Esophagus mucosa (tissue), 1 donor: ENCODE measurements at places on chromosomes 16 and 17.

GRCh38 chr16:66549284-66550131 is at the start of gene TK2:
TSS of gene TK2 (minus strand) at chr16:66550122. CDS start at chr16:66550061, 61 bp downstream.
- ATAC-seq: peak; percentile 46

DNA sequence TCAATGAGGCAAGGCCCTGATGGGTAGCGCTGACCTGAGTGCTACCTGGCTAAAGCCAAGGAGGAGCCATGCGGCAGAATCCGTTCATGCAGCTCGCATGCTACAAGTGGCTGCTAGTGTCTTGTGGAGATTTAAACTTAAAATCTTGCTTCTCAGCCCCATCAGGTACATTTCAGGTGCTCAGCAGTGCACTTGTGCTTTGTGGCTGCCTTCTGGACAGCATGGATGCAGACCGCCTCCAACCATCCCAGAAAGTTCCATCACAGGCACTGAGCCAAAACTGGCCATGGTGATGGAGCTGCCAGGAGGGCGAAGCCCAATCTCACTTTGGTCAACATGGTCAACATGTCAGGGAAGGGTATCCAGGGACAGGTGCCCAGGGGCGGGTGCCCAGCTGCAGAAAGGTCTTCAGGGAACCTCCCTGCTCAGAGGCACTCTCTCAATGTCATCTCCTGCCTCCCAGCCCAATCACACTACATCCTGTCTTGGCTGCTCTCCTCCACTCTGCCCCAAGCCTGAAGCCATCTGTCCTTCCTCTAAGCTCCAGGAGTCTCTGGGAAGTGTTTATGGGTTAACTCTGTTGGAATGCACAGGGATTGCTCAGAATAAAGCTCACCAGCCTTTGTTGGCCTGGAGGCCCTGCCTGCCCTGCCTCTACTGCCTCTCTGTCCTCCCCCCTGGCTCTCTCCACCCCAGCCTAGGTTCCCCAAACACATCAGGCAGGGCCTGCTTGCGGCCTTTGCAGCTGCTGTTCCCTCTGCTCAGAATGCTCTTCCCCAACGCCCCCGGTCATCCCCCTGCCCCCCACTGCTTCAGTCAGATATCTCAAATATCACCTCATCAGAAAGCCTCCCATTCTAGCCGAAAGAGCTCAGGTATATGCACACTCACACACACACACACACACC is 18.3 kb upstream of the TNFRSF13B start:
- ATAC-seq: no peak

DNA sequence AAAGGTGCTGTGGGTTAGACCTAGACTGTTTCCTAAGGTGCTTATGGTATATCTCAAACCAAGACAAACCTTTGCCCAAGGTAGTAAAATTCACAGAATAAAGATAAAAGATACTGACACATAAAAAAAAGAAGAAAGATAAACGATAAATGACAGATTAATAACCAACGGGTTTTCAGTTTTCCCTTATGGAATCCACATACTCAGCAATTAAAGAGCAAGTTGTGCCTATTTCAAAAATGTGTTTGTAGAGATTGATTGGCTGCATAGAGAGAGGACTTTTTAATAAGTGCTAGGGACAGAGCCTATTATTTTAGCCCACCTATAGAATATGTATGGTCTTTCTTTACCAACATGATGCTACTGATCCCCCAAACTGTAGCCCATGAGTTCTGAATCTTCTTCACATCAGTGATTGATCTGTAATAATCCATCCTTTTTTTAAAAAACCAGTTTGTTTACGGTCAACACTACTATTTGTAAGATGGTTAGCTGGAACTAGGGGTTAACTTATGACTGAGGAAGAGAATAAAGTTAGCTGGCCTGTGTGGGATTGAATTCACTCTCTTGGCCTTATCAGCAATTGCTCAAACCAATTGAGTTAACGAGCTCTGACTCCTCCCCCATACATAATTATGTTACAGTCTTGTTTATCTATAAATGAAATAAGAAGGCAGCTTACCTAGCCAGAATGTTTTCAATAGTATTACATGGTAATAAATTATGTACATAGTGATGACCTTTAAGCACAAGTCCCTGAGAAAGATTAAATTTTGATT is 53.8 kb downstream of the SNX11 start:
- no peak for ATAC-seq

DNA sequence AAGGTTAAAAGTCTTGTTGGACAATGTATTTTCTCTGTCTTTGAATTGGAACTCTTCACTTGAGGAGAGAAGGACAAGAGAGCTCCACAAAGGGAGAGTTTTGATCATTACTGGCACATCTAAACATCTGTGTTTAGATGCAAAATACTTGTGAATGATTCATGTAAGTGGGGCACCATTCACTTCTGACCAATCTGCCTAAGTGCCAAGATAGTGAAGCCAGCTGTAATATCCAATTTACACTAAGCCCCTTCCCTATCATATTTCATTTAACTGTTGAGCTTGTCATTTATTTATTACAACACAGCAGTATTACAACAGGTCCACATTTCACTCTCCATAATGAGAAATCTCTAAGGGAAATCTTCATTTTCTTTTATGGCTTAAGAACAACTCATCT is 832.3 kb upstream of the GOT2 start:
- ATAC-seq: no peak

GRCh38 chr16:26816266-26816665 is 250.5 kb upstream of the C16orf82 start:
- ATAC-seq: no peak

DNA sequence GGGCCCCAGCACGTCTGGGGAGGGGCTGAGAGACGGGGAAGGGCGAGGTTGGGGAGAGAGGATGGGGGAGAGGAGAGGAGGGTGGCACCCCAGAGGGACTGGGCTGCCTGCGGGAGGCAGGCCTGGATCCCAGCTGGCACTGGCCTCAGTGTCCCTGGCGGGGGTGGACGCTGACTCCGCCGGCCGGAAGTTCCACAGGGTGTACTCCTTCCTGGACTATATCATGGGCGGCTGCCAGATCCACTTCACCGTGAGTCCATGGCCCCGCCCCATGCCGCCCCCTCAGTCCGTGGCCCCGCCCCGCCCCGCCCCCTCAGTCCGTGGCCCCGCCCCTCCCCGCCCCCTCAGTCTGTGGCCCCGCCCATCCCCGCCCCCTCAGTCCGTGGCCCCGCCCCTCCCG is 11.3 kb downstream of the CPNE7 start:
- no peak for ATAC-seq

GRCh38 chr17:57186226-57187019 is 69.9 kb upstream of the MSI2 start:
- no peak for ATAC-seq

- no peak for ATAC-seq
These were observed 50.6 kb upstream of the STH start for GRCh38 chr17:45948498-45948880.

DNA sequence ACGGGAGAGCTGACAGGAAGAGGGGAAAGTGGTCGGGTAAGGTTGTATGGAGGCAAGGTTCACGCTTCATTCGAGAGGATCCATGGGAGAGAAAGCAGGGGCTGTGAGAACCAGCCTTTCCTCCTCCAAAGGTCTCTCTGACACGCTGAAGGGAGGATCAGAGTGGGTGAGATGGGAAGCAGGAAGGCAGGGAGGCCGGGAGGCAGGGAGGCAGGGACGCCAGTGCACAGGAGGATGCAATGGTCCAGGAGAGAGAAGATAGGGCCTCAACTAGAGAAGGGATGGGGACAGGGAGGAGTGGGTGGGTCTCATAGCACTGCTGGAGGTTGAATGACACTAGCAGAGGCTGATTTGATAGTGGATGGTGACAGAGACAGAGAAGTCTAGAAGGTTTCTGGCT is 54.1 kb downstream of the PIMREG start:
- ATAC-seq: no peak

DNA sequence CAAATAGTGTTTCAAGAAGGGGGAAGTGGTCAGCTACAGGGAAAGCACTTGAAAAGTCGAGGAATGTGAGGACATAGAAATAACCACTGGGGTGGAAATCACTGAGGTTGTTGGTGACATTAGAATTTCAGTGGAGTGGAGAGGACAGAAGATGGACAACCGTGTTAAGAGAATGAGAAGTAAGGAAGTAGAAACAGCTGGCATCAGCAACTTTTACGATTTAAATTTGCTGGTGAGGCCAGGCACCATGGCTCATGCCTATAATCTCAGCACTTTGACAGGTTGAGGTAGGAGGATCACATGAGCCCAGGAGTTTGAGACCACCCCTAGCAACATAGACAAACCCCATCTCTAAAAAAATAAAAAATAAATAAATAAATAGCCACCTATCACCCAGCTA is 83.2 kb upstream of the PSMD7 start:
- no peak for ATAC-seq

DNA sequence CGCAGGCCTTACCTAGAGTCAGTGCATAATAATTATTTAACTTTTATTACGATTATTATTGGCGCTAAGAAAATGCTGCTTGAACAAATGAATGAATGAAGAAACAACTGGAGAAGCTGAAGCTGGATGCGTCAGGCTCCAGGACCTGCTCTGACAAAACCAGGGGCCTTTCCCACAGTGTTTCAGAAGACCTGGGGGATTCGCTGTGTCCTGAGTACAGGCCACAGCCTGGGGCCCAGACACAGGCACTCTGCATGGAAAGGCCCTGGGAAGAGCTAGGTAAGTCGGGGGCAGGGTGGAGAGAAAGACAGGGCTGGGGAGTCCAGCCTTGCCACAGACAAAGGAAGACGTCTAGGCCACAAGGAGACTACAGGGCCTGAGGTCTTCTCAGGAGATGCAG is 226.1 kb downstream of the ZNF423 start:
- ATAC-seq: no peak

- ATAC-seq: no peak
These were observed 228.9 kb downstream of the PMP22 start for GRCh38 chr17:15036238-15036637.

DNA sequence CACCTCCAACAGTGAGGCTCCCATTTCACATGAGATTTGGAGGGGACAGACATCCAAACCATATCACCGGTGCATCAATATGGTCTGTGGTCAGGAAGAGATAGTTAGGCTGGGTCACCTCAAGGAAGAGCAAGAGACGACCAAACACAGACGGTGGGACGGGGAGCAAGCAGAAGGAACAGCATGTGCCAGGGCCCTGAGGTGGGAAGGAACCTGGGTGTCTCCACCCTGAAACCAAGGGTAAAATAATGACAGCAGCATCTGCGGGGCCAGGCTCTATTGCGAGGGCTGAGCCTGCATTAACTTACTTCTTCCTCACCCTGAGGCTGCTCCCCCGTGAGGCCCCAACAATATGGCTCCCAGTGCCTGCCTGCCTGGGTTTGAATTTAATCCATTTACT is 8.9 kb upstream of the PRSS21 start:
- ATAC-seq: no peak

DNA sequence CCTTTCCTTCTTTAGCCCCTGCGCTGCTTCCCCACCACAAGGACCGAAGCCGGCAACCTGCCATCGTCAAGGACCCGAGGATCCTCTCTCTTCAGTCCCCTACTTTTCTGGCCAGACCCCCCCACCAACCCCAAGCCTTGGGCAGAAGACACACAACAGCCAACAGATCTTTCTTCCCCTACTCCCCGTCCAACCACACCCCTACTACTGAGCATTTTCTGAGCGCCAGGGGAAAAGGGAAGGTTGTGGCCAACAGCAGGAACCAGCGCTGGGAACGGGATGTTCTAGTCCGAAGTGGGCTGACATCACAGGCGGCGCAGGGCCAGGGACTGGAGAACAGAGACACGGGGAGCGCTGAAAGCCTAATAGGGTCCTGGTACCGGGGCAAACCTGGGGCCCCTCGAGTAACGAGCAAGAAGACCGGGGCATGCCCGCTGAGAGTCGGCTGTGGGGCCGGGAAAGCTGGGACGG is 528 bp downstream of the PER1 start:
- ATAC-seq: peak; percentile 2

- no peak for ATAC-seq
These were observed 4.8 kb downstream of the BAIAP3 start for GRCh38 chr16:1338119-1338730.

DNA sequence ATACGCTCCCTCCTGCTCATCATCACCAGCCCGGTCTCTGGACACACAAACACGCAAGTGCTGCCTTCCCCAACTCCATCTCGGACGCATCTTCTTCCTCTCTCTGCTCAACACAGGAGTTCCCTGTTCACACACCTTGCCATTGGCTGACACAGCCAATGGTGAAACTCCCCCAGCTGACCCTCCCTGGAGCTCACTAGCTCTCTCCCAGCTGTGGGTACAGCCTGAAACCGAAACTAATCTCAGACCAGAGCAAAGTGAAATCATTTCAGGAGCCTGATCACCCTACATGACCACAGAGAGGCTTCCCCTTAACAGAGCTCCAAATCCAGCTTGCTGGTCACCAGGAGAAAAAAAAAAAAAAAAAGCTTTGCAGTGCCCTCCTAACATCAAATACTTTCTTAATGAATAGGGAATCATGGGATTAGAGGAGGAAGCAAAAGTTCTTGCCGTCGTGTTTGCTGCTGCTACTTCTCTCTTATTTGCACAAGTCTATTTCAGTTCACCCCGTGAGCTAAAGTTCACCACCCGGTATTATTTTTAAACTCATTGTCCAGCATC is 8.3 kb downstream of the CUEDC1 start:
- peak; percentile 54 for ATAC-seq

- ATAC-seq: peak; percentile 81
These were observed 13.3 kb upstream of the CD300LD start for GRCh38 chr17:74605361-74605760.

DNA sequence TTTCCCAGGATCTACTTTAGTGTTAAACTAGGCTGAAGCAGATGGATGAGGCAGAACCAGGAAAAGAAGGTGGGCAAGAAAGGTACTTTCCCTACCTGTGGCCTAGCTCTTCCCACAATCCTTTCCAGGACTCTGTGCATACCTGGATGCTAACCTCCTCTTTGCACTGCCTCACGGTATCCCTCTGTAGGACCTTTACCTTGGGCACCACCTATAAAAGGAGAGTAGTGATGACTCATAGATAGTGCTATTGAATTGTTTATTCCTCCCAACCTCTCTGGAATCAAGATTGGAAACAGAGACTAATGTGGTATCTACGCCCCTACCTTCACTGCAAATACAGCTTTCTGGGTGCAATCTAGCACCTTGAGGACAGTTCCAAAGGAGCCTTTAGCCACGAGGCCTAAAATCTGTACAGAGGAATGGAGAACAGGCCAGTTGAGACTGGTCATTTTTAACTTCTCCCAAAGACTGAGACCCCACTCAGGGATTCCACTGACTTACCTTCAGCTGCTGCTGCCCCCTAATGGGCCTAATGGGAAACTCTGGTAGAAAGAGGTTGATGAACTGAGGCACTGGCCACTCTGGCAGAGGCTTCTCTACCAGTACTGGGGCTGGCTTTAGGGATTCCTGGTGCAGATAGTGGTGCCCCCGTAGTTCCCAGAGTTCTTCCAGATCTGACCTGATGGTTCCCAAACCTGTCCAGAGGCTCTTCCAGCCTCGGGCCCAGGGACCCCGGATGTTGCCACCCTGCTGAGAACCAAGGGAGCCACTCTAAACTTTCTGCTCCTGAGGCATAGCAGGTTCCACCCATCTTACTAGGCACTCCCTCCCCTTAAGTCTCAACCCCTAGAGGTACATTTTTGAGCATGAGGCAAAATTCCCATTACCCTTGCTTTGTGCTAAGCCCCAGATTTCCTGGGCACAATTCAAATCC is 781 bp downstream of the RSKR start:
- peak; percentile 27 for ATAC-seq

GRCh38 chr17:337866-338265 is 14.7 kb downstream of the RPH3AL start:
- ATAC-seq: no peak

- ATAC-seq: no peak
These were observed 777 bp upstream of the MOSMO start for GRCh38 chr16:22007159-22007508.

GRCh38 chr17:50484386-50485155 is 5.9 kb downstream of the RSAD1 start:
- ATAC-seq: no peak

GRCh38 chr16:6019490-6019991 is 921.9 kb upstream of the EEF2KMT start:
- no peak for ATAC-seq

GRCh38 chr16:55264949-55265348 is 59.1 kb upstream of the IRX6 start:
- ATAC-seq: no peak
